C1 segment of cervical spinal cord (tissue), 14 donors: ENCODE measurements at places on chromosomes 2 and 18.
A peak's percentile ranks its signal among the peaks of the same experiment; 100 is the strongest.

DNA sequence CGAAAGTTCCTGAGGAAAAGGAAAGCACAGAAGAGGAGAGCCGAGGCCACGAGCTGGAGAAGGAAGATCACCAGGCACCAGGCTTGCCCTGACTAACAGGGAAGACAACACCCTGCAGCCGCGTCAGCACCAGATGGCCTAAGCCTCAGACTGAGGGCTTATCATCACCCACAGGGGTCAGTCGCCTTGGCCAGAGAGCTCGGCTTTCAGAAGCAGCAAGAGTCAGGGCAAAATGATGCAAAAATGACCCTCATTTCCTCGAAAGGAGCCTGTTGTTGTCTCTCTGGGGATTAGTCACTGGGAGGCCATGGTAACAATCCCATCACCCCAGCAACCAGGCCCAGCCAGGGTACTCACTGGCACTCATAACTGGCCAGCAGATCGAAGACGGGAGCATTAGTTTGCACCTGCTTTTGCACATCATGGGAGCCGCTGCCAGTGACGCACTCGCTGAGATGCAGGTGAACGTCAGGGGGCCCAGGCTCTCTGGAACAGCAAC, 42.7 kb upstream of the ZFP36L2 start:
- no peak for DNase-seq

GRCh38 chr2:222451224-222451674, 26.9 kb downstream of the SGPP2 start:
- no peak for DNase-seq

- no peak for DNase-seq
Observed at GRCh38 chr2:217797165-217797564, 205.6 kb downstream of the TNS1 start.

DNA sequence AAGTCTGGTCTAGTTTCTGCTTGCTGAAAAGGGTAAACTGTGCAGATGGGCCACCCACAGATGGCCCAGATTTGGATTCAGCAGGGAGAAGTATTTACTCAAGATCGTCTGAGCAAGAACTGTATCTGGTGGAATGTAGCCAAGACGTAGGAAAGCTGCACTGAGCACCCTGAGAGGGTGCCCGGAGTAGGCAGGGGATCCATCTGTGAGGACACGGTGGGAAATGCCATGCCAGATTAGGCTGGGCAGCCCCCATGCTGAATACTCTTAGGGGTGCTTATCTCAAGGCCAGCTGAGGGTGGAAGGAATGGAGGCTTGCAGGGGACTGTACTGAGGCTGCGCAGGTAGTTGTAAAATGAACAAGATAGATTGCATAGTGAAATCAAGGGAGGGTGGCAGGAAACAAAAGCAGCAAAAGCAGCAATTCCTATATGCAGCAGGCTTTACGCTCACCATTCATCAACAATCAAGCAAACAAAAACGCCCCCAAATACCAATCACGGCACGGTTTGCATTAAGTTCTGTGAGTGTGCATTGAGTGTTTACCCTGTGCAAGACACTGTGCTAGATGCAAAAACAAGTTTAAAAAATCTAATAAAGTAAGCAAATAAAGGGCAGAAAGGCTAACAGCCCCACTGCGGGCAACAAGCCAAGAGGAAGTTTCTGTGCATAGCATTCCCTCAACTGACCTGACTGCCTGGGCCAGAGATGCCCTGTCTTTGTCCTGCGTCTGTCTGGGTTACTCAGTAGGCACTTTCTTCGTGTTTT, 32.2 kb upstream of the LPIN2 start:
- DNase-seq = no peak

DNA sequence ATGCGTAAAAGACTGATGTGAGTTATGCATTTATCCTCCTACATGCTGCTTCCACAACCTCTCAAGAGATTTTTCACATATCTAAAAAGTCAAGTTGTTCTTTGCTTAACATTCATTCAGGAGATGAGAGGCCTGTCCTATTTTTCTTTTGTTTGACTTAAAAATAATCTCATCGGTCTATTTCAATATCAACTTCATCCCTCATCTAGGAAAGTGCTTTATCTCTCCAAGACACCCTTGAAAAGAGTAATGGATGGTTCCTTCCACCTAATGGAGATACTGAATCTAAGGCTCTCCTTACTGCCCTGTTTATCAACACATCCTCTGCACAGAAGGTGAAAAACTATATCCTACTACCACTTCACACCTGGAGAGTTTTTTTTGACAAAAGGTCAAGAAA, 2.4 kb downstream of the NFE2L2 start:
- DNase-seq = no peak

GRCh38 chr2:143390171-143390570, 261.0 kb downstream of the ARHGAP15 start:
- DNase-seq = no peak

GRCh38 chr18:54769526-54770464, 58.5 kb upstream of the RAB27B start:
- DNase-seq = no peak

DNA sequence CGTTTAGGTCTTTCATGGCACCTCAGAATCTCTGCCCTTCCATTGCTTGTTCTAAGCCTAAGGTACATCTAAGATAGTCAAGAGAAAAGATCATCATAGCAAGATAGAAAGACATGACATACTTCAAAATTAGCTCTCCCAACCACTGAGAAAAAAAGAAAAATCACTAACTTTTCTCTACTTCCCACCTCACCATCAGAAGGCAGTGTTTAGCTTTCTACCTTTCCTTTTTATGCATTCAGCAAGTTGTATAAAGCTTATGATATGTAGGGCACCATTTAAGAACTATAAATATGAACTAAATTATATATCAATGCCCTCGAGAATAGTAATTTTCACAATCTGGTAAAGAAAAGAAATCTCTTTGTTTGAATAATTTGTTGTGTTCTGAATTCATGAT, 331.8 kb upstream of the VWC2L start:
- DNase-seq = no peak

DNA sequence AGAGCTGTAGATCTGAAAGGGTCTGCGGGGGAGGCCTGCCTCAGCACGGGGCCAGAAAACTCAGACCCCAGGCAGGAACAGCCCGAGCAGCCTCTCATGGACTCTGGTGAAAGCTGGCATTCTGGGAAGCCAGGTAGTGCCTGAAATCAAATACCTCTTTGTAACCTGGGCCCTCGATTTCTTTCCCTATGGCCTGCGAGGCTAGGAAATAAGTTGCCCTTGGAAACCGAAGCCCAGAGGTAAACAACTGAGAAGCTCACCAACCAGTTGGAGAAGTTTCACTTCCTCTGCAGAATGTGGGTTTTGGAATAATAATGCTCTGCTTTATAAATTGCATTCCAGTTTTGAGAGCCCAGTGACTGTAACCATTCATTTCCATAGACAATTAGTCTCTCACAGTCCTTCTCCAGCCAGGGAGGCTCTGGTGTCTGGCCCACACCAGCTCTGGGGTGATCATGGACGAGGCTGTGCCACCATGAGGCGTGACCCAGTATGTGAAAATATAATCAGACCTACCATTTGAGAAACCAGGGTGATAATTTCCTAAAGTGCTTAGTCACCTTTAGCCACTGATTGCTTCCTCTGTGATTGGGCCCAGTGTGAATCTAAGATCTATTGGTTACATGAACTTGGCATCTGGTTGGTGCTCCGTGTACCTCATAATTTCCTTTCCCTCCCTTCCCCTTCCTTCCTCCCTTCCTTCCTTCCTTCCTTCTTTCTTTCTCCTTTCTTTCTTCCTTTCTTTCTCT, 133.1 kb upstream of the PELI1 start:
- peak; percentile 39 for DNase-seq

DNA sequence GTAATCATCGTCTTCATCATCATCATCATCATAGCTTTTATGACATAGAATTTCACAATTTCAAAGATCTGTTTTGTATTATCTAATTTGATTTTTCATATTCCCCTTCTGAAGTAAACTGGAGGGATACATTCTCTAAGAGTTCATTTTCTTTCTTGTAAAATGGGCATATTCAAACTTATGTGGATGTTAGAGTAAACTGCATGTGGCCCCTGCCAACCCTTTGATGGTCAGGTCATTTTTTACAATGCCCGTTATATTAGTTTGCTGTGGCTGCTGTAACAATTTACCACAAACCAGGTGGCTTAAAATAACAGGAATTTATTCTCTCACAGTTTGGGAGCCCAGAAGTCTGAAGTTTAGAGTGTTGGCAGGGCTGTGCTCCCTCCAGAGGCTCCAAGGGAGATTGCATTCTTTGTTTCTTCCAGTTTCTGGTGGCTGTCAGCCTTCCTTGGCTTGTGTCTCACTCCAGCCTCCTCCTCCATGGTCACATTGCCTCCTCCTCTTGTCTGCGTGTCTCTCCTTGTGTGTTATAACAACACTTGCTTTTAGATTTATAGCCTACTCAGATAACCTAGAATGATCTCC, 127.5 kb upstream of the MMADHC start:
- no peak for DNase-seq

- no peak for DNase-seq
Observed at GRCh38 chr2:16881122-16881521, 215.5 kb upstream of the CYRIA start.

GRCh38 chr2:215262741-215263362, 49.0 kb upstream of the ATIC start:
- DNase-seq = no peak

DNA sequence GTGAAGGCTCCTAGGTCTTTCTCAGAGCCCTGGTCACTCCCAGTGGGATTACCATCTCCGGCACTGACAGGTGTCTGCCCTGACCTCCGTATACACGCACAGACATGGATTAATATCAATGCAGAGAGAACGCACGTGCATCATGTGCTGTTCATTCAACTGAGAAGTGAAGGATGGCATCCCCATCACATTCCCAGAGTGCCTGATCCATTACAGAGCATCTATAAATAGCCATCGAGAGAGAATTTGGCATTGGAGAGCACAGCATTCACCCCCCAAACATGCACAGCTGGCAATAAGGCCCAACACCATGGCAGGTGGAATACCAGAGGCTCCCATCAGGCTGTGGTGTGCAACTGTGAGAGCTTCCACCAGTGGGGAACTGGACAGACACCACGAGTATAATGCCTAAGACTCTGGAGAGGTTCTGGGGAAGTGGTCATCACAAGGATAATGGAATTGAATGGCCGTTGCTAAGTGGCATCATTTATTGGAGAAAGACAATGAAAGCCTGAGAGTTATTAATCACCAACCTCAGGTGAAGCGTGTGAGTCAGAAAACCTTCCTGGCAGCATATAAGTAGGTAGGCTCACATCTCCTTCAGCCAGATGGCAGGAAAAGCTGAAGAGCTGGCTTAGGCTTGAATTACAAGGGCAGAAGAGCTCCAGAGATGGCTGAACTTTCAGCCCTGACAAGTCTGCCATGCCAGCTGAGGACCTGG, 244.5 kb upstream of the ID2 start:
- no peak for DNase-seq

DNA sequence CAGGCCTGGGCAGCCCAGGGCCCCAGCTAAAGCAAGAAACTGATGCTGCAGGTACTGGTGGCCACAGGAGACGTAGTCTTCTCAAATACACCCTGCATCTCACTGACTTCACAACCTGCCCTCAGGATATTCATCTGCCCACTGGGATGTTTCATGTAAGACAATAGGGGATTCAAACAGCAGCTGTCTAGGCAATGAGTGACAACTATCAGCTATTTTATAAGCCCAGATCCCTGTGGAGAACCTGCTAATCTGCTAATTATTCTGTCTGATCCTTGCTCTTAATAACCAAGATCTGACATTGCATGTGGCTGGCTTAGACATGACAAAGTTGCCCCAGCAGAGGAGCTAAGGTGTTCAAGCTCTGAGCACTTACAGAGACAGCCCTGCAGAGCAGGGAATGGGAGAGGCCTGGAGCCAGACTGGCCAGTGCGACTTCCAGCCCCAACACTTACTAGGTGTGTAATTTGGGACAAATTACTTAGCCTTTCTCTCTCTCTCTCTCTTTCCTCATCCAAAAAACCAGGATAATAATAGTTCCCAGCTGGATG, 28.6 kb downstream of the SIGLEC15 start:
- DNase-seq = no peak

GRCh38 chr2:167127135-167127534, 238.9 kb downstream of the XIRP2 start:
- DNase-seq = no peak
